ENCODE measurements at places on chromosomes 7 and 10.

DNA sequence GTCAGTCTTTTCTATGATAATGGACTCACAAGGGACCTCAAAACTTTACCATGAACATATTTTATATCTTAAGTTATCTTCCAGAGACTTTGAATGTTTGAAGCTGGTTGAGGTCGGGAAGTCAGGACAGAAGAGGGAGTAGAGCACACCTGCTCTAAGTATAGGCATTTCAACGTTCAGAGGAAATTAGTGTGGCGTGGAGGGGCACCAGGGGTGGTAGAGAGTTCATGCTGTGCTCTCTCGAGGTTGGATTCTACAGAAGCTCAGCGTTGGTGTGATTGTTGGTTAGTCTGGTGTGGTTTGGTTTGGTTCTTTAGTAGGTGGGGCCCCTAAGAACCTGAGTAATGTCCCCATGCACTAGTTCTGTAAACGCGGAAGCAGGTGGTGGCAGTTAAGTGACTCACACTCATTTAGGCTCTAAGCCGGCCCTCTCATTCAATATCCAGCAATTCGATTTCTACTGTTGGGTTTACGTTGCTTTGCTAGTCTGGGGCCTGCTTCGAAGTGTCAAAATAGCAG, 19.8 kb downstream of the CNTNAP2 start:
- no peak for DNase-seq

DNA sequence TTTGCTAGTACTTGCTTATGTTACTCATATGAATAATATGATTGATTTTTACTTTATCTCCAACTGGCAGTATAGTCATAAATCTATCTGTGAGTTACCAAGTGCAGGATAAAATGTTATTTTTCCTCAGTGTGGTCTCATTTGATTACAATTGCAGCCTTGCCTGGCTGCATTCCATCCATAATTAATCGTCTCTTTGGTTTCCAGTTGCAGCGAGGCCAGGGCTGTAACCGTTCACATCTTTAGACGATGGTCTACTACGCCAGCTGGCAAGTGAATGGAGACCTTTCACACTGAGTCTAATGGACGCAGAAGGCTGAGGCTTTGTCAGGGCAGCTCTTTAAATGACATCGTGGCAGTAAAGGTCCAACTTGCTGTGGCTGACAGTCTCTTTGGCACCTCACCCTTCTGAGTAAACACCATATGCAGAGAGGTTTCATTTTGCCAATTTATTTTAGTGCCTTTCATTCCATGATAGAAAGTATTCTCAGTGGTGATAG, 84.0 kb downstream of the ARL4A start:
- DNase-seq = no peak

GRCh38 chr7:90564455-90564854, 31.7 kb upstream of the CDK14 start:
- no peak for DNase-seq

DNA sequence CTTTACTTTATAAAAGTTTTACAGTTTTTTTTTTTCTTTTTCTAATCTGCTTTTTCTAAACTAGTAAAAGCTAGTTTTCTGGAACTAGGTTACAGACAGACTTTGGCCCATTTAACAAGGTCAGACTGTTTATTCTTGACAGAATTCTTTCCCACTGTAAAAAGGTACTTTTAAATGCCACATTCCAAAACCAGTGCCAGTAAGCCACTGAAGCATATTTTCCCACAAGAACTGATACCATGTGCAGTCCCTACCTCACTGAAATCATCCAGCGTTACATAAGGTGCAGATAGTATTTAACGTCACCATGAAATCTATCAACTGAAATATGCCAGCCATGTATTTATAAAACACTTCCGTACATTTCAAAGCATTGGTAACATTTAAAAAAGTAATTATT, 121.6 kb downstream of the CDK6 start:
- DNase-seq = no peak

DNA sequence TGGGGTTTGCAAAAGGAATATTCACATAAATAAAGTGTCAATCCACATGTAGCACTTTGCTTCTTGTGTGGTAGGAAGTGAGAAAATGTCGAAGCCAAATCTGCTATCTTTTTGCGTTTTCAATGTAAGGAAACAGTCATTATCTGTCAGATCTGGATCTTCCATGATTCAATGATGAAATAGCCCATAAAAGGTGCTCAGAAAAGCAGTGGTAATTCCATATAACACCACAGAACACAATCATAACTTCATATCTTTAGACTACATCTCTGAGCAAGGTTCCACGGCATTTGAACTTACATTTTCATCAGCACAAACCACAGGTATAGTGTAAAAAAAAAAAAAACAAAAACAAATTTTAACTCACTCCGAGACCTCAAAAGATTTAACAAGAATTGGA, 39.9 kb upstream of the EGR2 start:
- DNase-seq = no peak

DNA sequence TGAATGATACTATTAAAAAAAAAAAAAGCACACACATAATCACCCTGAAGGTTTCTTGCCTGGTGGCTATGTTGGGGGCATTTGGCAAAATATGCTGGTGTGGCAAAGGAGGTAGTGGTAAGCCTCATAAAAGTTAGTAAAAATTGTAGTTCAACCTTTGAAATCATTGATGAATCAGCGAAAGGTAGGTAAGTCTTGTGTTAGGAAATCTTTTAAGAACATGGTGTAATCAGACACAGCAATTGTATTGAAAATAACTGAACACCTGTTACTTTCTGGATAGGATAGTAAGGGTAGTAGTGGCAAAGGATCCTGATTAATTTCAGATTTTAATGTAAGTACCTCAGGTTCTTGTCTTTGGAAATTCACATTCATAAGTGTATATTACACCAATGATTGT, 40.9 kb downstream of the CALML5 start:
- no peak for DNase-seq

DNA sequence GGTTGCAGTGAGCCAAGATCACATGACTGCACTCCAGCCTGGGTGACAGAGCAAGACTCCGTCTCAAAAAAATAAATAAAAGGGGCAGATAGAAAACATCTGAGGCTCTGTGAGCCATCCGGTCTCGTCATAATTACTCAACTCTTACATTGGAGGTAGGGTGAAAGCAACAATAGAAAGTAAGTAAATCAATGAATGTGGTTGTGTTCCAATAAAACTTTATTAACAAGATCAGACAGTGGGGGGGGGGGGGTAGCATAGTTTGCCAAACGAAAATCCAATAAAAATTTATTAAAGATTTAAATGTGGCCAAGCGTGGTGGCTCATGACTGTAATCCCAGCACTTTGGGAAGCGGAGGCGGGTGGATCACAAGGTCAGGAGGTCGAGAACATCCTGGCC, 2.8 kb upstream of the ZFAND4 start:
- DNase-seq = no peak

GRCh38 chr7:27586825-27587224, 75.9 kb downstream of the HIBADH start:
- DNase-seq = no peak

DNA sequence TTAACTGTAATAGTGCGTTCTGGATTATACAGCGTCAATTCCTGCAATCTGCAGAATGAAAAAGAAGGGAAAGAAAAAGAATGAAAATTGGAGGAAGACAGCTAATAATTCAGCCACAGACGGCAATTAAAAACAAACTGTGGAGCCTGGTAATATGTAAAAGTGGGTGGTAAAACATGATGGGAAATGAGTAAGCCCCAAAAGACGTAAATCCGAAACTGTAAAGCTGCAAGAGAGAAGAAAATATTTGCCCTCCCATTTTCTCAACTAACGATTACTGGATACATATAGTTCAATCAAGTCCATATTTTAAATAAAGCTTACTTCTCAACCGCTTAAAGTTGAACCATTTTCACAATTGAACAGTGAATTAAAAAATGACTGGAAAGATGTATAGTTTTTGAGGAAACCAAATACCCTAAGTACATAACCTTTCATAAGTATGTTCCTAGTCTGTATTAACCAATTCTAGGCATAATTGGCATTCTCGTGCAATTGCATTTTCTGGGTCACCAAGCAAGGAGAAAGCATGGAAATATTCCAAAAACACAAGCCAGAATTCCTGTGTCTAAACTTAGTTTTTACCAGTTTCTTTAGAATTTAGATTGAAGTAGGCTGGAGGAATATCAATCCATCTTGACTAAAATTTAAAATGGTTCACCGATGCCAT, 44.8 kb downstream of the MALSU1 start:
- DNase-seq = no peak

- DNase-seq = no peak
These were observed 280.0 kb downstream of the CACNA2D1 start for GRCh38 chr7:82163586-82163985.

- no peak for DNase-seq
These were observed 15.8 kb upstream of the BNIP3 start for GRCh38 chr10:131997366-131998049.

- DNase-seq = no peak
These were observed 863.8 kb upstream of the AUTS2 start for GRCh38 chr7:68734431-68734830.

DNA sequence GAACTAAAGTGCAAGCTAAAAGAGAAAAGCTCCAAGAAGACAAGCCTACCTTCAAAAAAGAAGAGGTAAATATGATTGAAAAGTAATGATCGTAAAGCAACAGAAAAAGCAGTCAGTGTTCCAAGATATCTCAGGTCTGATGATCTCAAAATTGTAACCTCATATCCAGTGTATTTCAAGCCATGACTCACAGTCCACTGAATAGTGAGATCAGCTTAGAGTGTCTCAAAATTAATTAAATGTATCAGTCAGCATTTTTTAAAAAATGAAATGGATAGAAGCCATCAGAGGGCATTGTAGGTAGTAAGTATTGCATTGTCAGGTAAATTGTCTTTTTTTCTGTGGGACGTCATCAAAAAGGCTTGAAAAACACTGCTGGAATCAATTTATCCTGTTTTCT, 50.6 kb upstream of the AGBL3 start:
- DNase-seq = no peak

Measured in stimulated activated CD4-positive, alpha-beta T cell treated with anti-CD3 and anti-CD28 coated beads, Interleukin-4, amount 100 ng/mL, for 1 hour (primary cell).